ENCODE measurements at places on chromosomes 5 and 9.

- no peak for DNase-seq
Measured at GRCh38 chr5:159549046-159549445, 218.8 kb upstream of the IL12B start.

DNA sequence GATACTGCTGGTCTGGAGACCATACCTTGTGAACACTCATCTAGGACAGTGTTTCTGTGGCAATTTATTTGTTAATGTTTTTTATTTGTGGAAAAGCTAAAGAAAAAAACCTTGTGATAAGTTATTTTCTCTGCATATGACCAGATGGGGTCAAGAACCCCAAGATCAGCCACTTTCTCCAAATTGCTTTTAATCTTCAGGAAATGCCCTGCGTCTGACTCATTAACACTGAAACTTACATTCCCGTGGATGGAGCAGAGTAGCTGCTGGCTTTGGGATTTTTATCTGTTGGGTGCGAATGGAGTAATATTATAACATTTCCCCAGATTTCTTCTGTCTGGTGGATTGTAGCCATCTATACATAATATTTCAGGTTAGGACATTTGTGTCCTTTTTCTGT lies 444.5 kb downstream of the SH3GL2 start:
- no peak for DNase-seq

DNA sequence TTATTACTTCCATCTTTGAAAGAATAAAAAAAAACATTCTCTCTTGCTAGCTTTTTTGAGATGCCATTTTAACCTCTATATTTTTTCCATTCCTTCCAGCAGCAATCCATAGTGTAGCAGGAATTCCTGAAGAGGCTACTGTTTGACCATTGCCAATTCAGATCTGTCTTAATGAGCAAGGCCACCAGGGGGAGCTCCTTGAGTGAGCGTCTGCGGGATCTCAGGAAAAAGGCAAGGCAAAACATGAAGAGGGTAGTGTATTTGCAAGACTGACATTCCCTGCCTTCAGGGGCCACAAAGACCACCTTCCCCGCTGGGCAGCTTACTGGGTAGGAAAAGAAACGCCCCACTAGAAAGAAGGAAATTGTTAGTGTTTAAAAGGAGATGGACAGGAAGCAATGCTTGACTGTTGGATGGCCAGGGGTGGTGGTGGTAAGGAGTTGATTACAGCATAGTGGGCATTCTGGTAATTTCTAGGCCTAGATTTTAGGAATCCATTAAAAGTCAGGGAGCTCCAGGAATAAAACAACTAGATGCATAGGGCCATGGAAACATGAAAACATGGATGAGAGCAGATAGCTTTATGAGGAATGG lies 206.6 kb upstream of the HAPLN1 start:
- no peak for DNase-seq

DNA sequence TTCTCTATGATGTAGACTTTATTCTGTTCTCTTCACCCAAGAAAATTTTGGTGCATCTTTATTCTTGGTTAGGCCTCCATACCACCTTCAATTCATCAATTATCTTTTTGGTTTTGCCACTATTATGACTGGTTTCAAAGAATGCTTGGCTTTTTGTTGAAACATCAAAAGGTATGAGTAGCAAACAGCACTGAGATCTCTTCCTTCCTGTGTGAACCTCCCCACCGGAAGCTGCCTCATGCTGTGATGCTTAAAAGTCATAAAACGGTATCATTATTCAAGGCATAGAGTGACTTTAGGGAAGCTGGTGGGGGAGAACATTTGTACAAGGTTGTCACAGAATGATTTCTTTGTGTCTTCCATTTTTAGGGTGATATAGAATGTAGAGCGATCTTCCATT lies 70.6 kb downstream of the IQGAP2 start:
- DNase-seq = peak; percentile 67

DNA sequence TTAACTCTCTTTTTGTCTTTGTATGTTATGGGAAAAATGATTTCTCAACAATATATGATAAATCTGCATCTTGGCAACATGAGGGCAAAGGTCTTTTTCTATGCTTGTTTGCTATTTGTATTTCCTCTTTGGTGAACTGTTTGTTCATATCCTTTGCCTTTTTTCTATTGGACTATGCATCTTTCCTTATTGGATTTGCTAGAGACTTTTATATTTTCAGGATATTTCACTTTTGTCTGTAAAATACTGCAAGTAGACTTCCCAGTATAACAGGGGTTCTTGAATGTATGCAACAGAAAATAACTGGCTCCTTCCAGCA lies 69.4 kb upstream of the SSBP2 start:
- DNase-seq = no peak

- DNase-seq = no peak
Measured at GRCh38 chr9:17927616-17928015, 348.8 kb downstream of the SH3GL2 start.

DNA sequence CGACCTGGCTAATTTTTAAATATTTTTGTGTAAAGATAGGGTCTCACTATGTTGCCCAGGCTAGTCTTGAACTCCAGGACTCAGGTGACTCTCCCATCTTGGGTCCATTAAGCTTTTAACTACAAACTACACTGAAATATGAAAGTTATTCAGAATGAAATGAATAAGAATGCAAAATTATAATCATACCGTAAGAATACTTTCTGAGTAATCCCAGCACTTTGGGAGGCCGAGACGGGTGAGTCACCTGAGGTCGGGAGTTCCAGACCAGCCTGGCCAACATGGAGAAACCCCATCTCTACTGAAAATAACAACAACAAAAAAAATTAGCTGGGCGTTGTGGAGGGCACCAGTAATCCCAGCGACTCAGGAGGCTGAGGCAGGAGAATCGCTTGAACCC lies 1.1 kb upstream of the ORM1 start:
- DNase-seq = no peak

DNA sequence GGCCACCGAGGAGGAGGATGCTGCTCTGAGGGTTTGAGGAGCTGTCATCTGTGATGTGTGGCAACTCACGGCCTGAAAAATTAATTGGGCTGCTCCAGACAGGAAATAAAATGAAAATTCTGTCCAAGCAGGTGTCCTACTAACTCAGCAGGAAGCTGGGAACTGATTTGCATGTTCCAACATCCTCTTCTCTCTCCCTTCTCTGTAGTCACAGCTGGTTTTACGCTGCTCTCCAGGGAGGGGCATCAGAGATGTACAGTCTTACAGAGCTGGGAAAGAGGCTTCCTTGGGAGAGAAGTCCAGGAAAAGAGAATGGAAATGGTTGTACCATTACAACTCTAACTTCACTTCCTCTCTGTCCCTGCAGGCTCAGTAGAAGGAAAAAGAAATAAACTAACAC lies 24.2 kb upstream of the SIL1 start:
- DNase-seq = no peak

All from CD4-positive, alpha-beta T cell treated with Interferon gamma for 1 hour (primary cell).